ENCODE measurements at places on chromosomes 1 and 21.
A peak's percentile ranks its signal among the peaks of the same experiment; 100 is the strongest.

DNA sequence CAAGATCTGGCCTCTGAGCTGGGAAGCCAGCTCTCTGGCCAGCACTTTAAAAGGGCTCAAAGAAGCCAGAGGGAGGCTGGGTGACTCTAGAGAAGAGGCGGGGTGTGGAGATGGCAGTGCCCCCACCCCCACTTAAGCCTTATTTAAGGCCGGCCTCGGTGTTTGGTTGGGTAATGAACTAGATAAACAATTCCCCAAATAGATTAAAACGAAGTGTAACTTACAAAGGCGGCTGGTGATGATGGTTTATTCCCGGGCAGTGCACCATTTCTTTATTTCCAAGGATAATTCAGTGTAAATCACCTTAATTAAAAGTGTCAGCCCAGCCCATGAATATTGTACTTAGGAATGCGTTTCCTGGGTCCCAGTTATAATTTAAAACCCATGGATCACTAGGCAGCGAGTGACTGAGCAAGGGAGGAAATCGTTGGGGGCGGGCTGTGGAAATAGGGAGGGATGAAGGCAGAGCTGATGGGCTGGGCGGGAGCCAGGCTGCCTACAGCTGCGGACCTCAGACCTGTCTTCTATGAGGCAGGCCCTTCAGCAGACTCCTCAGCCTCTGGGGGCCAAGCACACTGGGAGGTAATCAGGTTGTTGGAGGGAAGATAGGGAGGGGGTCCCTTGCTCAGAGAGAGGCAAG, 54.9 kb downstream of the TMEM53 start:
- DNase-seq = no peak
- H3K27me3 ChIP-seq = peaks cover 31% of the 10 kb centered on the region
- no peaks in the 10 kb centered on the region for H3K36me3 ChIP-seq
- no peak overlapping the region for H3K27ac ChIP-seq
- H3K4me1 ChIP-seq = peaks cover 8% of the 10 kb centered on the region

- no peak for DNase-seq
- H3K27ac ChIP-seq = no peak overlapping the region
- no peaks in the 10 kb centered on the region for H3K27me3 ChIP-seq
- no peak overlapping the region for H3K4me3 ChIP-seq
Observed at GRCh38 chr1:234395297-234395696, 22.0 kb downstream of the COA6 start.

GRCh38 chr21:19368944-19369343, 965.4 kb upstream of the TMPRSS15 start:
- H3K36me3 ChIP-seq = no peaks in the 10 kb centered on the region
- H3K4me3 ChIP-seq = no peak overlapping the region
- DNase-seq = no peak
- H3K27ac ChIP-seq = no peak overlapping the region

- no peaks in the 10 kb centered on the region for H3K27me3 ChIP-seq
- H3K27ac ChIP-seq = no peak overlapping the region
- H3K4me3 ChIP-seq = no peak overlapping the region
- no peaks in the 10 kb centered on the region for H3K36me3 ChIP-seq
- DNase-seq = no peak
- H3K4me1 ChIP-seq = no peaks in the 10 kb centered on the region
Observed at GRCh38 chr1:159318784-159319551, 16.8 kb downstream of the FCER1A start.

- no peaks in the 10 kb centered on the region for H3K4me1 ChIP-seq
- H3K4me3 ChIP-seq = no peak overlapping the region
- no peaks in the 10 kb centered on the region for H3K27me3 ChIP-seq
- H3K27ac ChIP-seq = no peak overlapping the region
Observed at GRCh38 chr1:89354205-89354604, 9.7 kb upstream of the GBP6 start.

- H3K27me3 ChIP-seq = no peaks in the 10 kb centered on the region
- no peak overlapping the region for H3K4me3 ChIP-seq
- H3K27ac ChIP-seq = no peak overlapping the region
- H3K36me3 ChIP-seq = no peaks in the 10 kb centered on the region
- peaks cover 2% of the 10 kb centered on the region for H3K4me1 ChIP-seq
Observed at GRCh38 chr1:41931578-41931977, 12.9 kb upstream of the HIVEP3 start.

GRCh38 chr21:29346281-29346680, 47.6 kb downstream of the BACH1 start:
- no peaks in the 10 kb centered on the region for H3K27me3 ChIP-seq
- H3K36me3 ChIP-seq = peaks cover 32% of the 10 kb centered on the region
- no peak overlapping the region for H3K4me3 ChIP-seq
- H3K4me1 ChIP-seq = peaks cover 64% of the 10 kb centered on the region

DNA sequence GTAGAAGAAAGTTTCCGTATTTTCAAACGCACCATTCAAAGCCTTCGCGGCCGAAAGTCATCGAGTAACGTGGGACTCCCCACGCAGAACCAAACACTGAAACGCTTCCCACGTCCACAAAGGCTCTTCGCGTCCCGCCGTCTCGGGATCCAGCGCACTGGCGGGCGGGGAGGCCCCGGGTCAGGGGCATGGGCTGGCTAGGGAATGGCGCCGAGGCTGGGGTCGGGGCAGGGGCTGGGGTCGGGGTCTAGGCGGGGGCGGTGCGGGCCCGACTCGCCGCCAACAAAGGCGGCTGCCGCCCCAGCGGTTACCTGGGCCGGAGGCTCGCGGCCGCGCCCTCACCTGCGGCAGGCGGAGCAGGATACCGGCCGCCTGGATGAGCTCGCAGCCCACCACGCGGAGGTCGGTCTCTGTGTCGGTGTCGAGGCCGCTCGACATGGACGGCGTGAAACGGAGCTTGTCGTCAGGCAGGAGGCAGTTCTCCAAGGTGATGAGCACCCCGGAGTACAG, 403 bp downstream of the CCNL2 start:
- peak overlapping the region; percentile 44 for H3K27ac ChIP-seq
- H3K4me3 ChIP-seq = peak overlapping the region; percentile 92
- H3K27me3 ChIP-seq = no peaks in the 10 kb centered on the region
- peaks cover 91% of the 10 kb centered on the region for H3K36me3 ChIP-seq
- H3K4me1 ChIP-seq = peaks cover 31% of the 10 kb centered on the region

GRCh38 chr21:33684068-33684467, 41.8 kb downstream of the ITSN1 start:
- no peak overlapping the region for H3K4me3 ChIP-seq
- no peaks in the 10 kb centered on the region for H3K27me3 ChIP-seq
- H3K27ac ChIP-seq = peak overlapping the region; percentile 87

- no peak for DNase-seq
- H3K27me3 ChIP-seq = no peaks in the 10 kb centered on the region
- H3K4me1 ChIP-seq = peaks cover 15% of the 10 kb centered on the region
- no peak overlapping the region for H3K27ac ChIP-seq
- H3K4me3 ChIP-seq = no peak overlapping the region
- no peaks in the 10 kb centered on the region for H3K36me3 ChIP-seq
Observed at GRCh38 chr21:29233611-29234540, 64.8 kb upstream of the BACH1 start.

GRCh38 chr1:207172885-207173284, 68.9 kb downstream of the C4BPA start:
- no peak for DNase-seq
- no peak overlapping the region for H3K4me3 ChIP-seq
- H3K36me3 ChIP-seq = no peaks in the 10 kb centered on the region
- H3K4me1 ChIP-seq = no peaks in the 10 kb centered on the region
- H3K27ac ChIP-seq = no peak overlapping the region

GRCh38 chr1:108560874-108561459, 1.1 kb downstream of the EEIG2 start:
- no peaks in the 10 kb centered on the region for H3K27me3 ChIP-seq
- peak overlapping the region; percentile 66 for H3K4me3 ChIP-seq
- peak; percentile 76 for DNase-seq
- H3K4me1 ChIP-seq = peaks cover 20% of the 10 kb centered on the region
- H3K36me3 ChIP-seq = no peaks in the 10 kb centered on the region
- H3K27ac ChIP-seq = 0 out of 2 replicates have a peak overlapping the region, but pooled peaks have one; percentile 22

All from SJSA1 (cell line).